ENCODE measurements at places on chromosomes 5 and 9. TPM values are rescaled to one million over a fixed set of nuclear protein-coding genes. Genes with fewer than 3 reads are reported as not detected.

Gene IRGM
- total RNA-seq = not detected

GRCh38 chr5:52502460-52502999 is 285.2 kb upstream of the ITGA1 start:
- no peak for DNase-seq

DNA sequence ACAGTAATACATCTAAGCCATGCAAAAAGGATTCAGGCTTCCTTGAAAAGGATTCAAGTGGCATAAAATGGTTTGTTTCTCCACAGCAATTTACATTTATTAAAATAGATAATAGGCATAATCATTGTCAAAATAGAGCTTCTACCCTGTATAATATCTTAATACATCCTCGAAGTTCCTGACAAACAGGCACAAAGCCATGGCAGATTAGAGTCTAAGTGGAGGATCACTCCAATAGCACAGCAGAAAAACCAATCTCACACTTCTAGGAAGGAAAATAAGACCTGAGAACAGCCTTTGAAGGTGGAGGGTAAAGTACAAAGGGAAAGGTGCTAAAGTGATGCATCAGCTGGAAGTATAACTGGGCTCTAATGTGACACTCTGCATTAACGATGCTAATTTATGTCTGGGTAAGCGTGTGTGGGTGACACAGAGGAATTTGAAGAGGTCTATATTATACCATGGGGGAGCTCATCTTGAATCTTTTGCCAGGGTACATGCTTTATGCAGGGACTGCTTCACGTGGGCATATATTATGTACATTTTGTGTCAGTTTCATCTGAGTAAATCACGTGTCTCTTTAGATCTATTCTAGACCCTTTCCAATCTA is 28.8 kb downstream of the PPP2R2B start:
- no peak for DNase-seq

GRCh38 chr5:170110403-170111087 is 4.8 kb downstream of the FOXI1 start:
- no peak for DNase-seq

DNA sequence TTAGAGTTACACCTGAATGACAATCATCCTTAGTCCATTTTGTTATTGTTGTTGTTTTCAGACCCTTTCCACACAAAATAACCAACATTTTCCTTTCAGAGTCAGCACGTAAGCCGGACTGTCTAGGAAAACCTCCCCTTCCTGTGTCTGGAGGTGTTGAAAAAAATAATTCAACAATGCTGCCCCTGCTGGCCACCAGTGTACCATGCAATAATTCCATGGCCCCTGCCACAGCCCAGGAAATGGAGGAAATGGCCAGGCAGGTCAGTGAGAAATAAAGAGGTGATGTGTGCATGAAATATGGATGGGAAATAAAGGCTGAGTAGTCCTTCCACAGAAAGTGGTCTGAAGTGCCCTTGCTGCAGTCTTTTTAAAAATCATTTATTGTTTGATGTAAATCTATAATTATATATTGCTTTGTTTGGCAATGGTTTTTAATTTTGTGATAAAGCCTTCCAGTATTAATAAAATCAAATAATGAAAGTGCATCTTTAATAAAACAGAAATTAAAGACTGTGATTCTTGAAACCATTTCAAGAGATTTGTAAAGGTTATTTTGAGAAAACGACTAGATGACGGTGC is 152.8 kb upstream of the PAPPA start:
- no peak for DNase-seq

DNA sequence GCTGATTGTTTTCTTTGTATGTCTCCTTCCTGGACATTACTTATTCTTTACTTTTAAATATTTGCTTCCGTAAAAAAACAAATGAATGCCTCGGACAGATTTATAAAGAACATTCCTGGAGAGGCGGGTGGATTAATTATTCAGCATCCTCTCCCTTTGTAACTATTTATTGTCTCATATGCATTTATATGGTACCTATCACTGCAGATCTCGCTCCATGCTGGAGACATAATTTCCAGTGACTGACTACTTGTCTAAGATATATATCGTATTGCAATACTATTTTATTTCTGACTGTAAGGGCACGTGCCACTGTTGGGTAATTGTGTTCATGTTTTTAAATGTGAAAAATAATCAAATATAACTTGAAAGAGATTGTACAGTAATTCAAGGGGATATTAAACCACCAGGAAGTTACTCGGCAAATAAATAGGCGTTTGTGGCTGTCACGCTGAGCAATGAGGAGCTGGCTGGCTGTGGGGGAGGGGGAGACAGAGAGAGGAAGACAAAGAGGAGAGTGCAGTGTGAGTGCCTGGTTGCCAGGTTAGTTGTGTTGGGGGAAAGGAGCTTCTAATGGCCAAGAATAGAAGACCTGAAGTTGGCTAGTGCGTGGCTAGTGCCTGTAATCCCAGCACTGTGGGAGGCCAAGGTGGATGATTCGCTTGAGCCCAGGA is 131.8 kb upstream of the GABRP start:
- no peak for DNase-seq
